ELF-1 (cell line): ENCODE measurements at places on chromosomes 12 and 14.

GRCh38 chr12:42130672-42131402 is 13.8 kb downstream of the GXYLT1 start:
- DNase-seq: no peak

- no peak for DNase-seq
Observed at GRCh38 chr12:124411281-124411878, 116.5 kb downstream of the RFLNA start.

DNA sequence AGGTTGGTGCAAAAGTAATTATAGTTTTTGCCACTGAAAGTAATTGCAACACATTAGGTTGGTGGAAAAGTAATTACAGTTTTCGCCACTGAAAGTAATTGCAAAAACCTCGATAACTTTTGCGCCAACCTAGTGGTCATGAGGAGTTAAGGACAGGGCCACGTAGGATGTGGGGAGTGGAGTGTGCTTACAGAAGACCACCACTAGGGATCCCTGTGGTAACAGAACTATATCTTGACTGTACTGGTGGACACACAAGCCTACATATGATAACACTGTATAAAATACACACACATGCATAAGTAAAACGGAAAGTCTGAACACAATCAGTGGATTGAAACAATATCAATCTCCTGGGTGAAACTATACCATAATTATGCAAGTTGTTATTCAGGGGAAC is 187.4 kb upstream of the ABCD2 start:
- DNase-seq: peak; percentile 30

DNA sequence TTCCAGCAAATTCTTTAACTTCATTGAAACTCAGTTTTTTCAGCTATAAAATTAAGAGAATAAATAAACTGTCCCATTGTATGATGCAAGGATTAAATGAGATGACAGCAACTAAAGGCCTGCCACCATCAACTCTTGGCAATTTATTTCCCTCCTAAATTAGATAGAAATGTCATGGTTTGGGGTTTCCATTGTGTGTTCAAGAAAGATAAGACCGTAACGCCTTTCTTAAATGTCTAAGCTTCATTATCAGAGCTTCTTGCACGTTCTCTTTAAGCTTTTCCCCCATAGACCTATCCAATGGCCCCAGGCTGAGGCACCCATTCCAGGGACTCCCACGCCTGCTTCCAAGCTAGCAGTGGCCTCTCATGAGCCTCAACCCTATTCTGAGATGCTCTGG is 281.9 kb downstream of the CACNA1C start:
- DNase-seq: no peak

DNA sequence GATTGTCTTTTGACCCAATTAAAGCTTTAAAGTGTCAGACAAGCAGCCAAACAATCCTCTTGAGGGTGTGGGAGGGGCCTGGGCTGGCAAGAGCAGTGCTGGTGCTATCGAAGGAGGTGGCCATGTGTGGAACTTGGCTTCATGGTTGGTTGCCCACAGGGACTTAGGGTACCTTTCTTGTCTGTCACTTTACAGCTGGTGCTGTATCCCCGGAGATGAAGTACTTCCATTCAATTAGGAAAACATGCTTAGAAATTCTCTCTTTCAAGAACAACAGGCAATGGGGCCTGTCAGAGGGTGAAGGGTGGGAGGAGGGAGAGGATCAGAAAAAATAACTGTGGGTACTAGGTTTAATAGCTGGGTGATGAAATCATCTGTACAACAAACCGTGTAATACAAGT is 86.5 kb downstream of the DAAM1 start:
- DNase-seq: no peak

- DNase-seq: no peak
Observed at GRCh38 chr14:93549595-93549994, 118.9 kb downstream of the UNC79 start.

DNA sequence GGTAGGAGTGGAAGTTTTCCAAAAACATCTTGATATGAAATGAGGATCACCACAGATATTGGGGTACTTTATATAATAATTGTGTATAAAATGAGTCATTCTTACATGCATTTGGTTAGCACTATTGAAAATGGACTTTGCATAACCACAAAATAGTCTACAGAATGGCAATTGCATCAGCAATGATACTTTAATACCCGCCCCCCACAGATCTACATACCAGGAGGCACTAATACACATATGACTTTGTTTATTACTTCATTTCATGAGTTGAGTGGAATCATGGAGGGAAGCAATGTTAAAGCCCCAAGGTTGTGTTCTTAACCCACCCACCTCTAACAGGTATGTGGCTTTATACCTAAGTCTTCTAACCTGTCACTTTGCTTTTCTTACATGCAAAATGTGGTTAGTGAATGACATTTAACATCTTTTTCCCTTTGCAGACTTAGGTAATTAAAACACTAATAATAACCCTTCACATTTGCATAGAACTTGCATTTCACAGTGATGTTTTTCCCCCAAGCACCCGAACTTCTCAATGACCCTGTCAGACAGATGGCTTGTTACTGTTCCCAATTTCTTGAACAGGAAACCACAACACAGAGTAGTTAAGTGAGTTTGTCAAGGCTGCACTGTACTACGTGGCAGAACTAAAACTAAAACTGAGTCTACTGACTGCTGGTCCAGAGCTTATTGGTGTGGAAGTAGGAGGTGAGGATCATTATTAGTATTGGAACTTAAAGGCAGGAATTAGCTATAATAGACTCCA is 101.9 kb downstream of the NPAS3 start:
- no peak for DNase-seq

GRCh38 chr14:96790186-96790585 is 7.0 kb upstream of the VRK1 start:
- no peak for DNase-seq

GRCh38 chr12:76964784-76965571 is 86.2 kb upstream of the CSRP2 start:
- DNase-seq: no peak

DNA sequence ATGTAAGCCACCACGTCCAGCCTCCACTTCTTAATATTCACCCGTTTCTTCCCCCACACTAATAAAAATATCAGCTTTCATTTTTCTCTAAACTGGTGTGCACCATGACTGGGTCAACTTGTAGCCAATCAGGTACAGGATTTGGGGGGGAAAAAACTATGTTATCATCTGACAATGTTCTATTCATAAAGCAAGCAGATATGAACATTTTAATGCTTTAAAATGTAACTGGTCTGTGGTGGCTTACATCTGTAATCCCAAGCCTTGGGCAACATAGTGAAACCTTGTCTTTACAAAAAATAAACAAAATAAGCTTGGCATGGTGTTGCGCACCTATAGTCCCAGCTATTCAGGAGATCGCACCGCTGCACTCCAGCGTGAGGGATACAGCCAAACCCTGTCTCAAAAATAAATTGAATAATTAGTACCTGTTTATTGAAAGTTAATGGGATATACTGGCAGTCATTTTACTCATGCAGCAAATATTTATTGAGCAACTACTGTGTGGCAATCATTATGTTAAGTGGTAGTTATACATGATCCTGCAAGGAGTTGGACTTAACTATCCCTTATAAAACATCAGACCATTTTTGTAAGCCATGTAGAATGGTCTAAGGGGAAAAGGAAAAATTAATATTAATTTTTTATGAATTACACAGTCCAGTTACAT is 15.3 kb upstream of the ITPR2 start:
- DNase-seq: no peak

GRCh38 chr12:85572956-85573355 is 263.3 kb downstream of the RASSF9 start:
- no peak for DNase-seq

- no peak for DNase-seq
Observed at GRCh38 chr14:43568022-43568421, 939.1 kb downstream of the FSCB start.

DNA sequence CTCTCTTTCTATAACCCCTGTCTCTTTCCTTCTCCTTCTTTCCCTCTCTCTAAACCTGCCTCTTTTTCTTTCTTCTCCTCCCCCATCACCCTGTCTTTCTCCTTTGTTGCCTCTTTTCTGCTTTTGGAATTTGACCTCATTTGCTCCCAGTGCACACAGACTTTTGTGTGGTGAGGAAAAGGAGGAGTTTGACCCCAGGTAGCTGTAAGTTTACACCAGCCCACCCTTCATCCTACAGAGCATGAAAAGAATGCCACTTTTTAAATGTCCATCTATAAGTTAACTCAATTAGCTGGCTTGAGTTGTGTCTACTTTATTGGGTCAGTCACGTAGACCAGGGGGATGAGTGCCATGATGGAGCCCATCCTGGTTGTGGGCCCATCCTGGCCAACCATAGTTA is 146.8 kb upstream of the SLC38A2 start:
- no peak for DNase-seq

GRCh38 chr14:100106250-100107112 is 41.3 kb downstream of the EVL start:
- no peak for DNase-seq

DNA sequence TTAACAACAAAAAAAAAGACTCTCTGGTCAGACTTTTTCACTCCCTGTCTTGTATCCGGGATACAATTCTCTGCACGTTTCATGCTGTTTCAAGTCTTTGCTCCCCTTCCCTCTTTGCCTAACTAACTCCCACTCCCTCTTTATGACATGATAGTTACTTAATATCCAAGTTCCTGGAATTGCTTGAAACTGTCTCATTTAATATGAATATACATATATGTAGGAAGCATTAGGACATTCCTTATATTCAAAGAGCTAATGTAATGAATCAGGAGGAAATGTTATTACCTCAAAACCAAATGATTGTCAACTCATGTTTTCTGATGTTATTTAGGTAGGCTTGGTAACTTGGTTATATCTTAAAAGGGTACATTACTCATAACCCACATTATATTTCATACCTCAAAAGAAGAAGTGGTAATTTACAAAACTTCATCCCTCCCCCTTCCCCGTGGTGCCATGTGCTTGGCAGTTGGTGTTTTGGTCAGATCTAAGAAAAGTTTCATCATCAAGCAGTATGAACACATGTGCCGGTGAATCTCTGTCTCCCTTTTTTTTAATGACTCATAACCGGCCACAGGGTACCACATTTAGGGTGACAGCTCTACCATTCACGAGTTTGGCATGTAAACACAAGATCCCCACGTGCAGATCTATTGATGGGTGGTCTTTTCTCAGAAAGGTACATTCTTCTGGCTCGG is 56.5 kb downstream of the HCAR2 start:
- no peak for DNase-seq

GRCh38 chr12:84270470-84271140 is 642.0 kb downstream of the SLC6A15 start:
- DNase-seq: peak; percentile 11

DNA sequence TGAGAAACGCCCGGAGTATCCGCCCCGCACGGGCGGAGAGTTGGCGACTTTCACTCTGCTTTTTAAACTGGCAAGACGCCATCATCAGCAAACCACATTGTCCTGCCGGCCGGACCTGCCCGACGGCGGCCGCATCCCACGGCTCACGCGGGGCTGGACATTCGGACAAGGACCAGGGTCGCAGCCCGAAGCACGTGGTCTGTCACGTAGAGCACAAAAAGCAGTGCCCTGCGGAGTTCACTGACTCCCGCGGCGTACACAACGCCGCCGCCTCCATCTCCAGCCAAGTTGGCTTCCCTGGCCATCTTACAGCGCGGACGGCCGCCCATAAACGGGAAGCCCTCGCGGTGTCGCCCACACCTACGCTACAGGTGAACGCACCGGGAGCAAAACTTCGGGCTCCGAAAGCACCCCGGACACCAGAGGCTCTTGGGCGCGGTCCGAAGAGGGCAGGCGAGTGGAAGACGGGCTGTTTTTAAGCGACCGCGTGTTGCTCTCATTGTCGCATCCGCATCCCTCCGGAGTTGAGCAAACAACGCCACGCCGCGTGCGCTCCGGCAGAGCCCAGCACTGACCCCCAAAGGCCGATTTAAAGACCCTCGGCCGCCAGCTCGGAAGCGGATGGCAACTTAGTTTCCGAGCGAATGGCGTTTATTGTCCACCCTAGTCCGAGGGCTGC is 966 bp downstream of the SINHCAF start:
- DNase-seq: peak; percentile 63

- no peak for DNase-seq
Observed at GRCh38 chr12:46386360-46386867, 13.8 kb upstream of the SLC38A2 start.

GRCh38 chr12:118689793-118690192 is 291.5 kb upstream of the SRRM4 start:
- no peak for DNase-seq

DNA sequence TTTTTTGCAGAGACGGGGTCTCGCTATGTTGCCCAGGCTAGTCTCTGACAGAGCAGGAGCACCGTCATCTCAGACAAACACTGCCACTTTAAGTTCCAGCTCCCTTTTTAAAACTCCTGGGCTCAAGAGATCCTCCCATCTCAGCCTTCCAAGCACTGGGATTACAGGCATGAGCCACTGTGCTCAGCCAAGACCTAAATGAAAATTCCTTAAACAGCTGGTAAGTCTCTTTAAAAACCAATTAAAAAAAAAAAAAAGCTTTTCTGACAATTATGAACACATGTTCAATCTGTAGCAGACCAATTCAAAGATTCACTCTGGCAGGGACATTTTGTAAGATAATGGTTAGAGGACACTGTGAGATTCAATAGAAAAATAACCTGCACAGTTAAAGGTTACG is 77.8 kb downstream of the HECTD4 start:
- no peak for DNase-seq

GRCh38 chr12:95178136-95178535 is 39.1 kb downstream of the FGD6 start:
- DNase-seq: no peak

DNA sequence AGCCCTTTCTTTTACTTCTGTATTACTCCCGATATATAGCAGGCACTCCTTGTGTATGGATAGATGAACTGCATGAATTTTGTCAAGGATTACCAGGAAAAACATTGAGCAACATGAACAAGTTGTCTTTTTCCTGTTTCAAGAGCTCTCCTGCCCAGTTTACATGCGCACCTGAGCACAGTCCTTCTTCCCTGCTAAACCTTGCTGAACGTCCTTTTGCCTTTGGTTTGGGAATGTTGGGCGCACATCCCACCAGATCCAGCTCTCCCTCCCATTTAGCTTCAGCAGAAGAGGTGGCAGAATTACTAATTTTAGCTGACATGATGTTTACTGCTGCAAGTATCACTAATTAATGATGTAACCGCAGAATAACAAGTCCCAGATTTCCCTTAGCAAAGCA is 121.4 kb upstream of the TMCC3 start:
- no peak for DNase-seq

DNA sequence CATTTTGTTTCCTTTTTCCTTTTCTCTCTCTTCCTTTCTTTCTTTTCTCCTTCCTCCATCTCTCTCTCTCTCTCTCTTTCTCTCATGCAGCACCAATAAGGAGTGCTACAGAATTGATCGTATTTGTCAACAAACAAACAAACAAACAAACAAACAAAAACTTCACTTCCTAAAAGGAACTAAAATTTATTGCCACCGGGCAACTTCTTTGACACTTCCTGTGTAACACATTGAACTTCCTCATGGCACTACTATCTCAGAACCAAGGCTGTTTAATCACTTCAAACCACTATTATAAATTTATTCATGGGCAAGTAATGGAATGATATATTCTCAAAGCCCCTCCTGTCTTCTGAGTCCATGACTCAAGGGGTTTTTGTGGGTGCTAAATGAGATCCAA is 51.3 kb downstream of the SERPINA3 start:
- no peak for DNase-seq
